ENCODE measurements at places on chromosomes 3 and 15.
A peak's percentile ranks its signal among the peaks of the same experiment; 100 is the strongest.

DNA sequence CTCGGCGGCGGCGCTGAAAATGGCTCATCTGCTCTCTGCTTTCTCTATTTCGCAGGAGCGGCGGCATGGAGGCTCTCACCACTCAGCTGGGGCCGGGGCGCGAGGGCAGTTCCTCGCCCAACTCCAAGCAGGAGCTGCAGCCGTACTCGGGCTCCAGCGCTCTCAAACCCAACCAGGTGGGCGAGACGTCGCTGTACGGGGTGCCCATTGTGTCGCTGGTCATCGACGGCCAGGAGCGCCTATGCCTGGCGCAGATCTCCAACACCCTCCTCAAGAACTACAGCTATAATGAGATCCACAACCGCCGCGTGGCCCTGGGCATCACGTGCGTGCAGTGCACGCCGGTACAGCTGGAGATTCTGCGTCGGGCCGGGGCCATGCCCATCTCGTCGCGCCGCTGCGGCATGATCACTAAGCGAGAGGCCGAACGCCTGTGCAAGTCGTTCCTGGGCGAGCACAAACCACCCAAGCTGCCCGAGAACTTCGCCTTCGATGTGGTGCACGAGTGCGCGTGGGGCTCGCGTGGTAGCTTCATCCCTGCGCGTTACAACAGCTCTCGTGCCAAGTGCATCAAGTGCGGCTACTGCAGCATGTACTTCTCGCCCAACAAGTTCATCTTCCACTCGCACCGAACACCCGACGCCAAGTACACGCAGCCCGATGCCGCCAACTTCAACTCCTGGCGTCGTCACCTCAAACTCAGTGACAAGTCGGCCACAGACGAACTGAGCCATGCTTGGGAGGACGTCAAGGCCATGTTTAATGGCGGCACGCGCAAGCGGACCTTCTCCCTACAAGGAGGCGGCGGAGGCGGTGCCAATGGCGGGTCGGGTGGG is 790 bp downstream of the SKOR1 start:
- peak; percentile 16 for DNase-seq

- no peak for DNase-seq
These were observed 6.9 kb upstream of the NCBP2 start for GRCh38 chr3:196949285-196949619.

DNA sequence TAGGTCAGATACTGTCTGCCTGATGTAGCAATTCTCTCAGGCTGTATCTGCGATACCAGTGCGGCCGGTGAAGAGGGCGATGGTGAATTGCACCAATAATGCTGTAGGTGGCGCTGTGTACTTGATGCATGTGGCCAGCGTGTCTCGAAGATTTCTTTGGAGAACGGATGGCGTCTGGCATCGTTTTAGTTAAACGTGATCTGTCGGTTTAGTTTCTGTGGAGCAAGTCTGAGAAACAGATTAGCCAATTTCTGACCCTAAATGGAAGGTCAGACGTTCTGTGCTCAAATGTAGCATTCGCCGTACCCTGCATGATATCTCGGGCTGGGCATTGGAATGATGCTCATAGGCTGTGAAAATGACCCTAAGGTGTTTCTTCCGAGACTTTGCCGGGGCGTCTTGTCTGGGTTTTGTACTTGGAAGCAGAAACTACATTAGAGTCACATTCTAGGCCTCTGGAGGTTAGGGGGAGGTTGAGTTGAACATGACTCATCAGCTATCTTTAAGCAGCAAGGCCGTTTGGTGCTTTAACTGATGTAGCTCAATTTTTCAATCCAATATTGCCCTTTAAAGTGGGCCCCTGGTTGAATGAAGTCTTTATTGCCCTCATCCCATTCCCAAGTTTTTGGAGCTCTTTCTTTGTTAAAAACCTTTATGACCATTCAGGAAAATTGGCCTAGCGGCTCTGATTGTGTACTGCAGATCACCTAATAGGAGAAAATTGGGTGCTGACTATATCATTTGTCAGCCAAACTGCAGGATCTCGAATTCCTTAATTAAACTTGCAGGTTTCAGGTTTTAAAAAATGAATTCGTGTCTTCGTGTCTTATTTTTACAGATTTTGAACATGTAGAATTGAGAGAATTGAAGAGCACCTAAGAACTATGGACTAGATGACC is 80.0 kb downstream of the SQOR start:
- peak; percentile 64 for DNase-seq

GRCh38 chr15:95254263-95254662 is 1022.9 kb downstream of the MCTP2 start:
- no peak for DNase-seq

GRCh38 chr3:159234306-159234705 is 432.5 kb downstream of the MFSD1 start:
- peak; percentile 21 for DNase-seq

DNA sequence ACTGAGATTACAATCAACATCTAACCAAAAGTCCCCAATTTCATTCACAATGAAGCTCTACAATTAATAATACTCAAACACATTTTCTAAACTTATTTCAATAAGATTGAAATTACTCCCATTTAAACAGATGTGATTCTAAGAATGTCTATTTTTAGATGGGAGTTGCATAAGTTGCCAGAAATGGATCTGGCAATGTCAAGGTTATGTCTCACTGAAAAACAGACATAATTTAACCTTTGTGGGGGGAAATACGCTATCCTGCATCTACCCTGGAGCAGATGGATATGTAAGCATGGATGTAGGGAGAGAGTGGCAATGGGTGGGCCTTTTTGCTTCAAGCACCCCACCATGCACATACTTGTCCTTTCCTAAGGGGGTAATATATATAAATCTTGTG is 6.7 kb upstream of the EIF1B start:
- DNase-seq: no peak

GRCh38 chr3:187360596-187360995 is 7.6 kb upstream of the RTP4 start:
- peak; percentile 85 for DNase-seq

DNA sequence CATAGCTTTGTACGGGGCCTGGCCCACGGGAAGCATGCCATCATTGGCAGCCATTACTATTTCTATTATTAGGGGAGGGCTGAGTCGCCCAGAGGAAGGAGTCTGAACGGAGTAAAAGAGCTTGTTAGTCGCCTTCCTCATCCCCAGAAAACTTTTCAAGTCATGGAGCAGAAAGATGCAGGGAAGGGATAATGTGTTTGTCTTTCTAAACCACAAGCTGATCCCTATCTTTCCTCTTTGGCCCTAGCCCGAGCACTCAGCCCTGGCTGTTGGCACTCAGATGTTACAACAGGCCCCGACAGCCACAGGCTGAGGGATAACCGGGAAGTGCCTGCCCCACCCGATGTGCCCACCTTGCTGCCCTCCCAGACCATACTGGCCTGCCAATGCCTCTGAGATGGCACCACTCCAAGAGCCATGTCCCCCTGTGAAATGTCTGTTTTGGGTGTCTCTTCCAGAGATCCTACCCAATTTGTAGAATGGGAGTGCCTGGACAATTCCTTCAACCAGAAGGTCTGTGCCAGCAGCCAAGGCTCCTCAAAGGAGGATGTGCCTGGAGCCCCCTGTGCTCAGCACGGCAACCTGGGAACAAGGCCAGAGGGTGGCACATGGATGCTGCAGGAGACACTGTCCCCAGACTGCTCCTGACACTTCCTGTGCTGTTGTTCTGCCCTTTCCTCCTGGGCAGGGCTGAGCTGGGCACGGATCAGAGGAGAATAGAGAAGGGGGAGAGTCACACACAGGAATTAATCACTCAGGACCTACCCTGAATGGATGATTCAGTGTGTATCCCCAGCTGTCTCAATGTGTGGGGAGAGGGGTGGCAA is 10.8 kb downstream of the PAK6 start:
- no peak for DNase-seq

GRCh38 chr15:90271459-90272166 is 6.1 kb downstream of the NGRN start:
- DNase-seq: no peak

- peak; percentile 83 for DNase-seq
These were observed at the start of gene TMC3 for GRCh38 chr15:81373775-81374395. Gene TMC3 (minus strand): TSS chr15:81374213. CDS start chr15:81374077, 136 bp downstream.

DNA sequence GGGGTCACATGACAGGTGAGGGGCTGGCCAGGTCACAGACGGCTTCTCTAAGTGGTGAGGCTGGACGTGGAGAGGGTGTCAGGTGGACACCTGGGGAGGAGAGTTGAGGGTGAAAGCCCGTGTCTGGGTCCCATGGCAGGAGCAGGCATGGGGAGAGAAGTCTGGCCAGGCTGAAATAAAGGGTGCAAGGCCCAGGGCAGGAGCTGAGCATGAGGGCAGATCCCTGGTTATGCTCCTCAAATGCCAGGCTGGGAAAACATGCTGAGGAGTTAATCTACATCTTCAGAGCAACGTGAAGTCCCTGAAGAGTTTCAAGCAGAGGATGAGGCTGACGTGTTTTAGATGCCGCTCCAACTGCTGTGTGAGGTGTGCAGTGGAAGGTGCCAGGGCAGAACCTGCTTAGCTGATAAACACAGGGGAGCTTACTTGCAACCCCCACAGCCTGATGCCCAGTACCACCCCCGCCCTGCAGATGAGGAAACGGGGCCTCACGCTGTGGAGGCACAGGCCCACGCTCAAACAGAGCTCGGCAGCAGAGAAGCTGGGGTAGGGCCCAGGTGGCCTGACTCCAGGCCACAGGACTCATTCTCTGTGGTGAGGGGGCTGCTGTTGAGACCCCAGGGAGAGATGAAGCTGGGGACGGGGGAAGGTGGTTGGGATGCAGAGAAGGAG is 40.5 kb downstream of the HCN4 start:
- DNase-seq: no peak

DNA sequence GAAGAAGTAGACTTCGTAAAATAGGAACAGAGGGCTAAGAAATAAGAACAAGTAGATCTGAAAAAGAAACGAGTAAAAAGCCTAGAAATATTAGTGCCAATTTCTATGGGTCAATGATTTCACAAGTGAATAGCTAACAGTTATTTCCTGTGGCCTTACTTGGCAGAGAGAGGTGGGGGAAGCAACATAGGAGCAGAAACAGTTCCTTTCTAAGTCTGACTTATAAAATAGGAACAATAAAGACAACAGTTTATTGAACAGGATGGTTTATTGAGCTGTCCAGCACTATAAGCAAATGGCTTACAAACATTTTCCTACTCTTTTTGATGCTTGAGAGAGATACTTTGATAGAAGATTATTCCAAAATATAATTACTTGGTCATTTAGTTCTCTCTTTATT is 37.9 kb downstream of the AGTR1 start:
- DNase-seq: peak; percentile 24

GRCh38 chr15:66939016-66939415 is 126.4 kb upstream of the SMAD3 start:
- no peak for DNase-seq

GRCh38 chr3:163474766-163475165 is 1603.5 kb downstream of the SI start:
- no peak for DNase-seq

DNA sequence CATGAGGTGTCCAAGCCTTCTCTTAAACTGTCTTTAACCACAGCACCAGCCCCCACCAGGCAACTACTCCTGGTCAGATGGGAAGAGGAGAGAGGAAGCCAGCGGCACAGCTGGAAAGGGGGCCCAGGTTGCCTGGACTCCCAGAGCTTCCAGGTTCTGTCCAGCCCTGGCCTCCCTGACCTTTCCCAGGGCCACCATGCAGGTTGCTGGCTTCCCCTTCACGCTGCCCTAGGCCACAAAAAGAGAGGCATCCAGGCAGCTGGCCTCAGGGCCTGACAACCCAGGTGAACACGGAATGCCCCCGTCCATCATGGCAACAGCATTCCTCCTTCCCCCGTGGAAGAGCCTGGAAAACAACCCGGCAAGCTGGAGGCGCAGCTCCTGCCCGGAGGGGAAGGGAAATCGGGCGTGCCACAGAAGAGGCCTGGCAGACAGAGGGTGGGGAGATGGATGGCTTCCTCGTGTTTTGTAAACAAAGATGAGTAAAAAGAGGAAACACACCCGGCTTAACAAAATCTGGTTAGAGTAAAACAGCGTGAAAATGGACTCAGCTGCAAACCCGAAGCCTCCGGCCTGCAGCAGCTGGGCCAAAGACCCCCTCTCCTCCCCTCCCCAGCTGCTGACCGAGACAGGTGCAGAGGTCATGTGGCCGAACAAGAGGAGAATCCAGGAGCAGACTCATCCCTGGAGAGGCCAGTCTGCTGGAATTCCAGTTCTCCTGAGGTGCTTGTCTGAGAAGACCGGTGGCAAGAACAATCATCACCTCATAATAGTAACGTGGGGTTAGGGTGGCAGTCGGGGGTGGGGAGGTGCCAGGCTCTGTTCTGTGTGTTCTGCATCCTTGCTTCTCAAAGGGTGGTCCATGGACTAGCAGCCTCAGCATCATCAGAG is 15.5 kb downstream of the BMF start:
- DNase-seq: no peak

GRCh38 chr3:126100634-126101301 is 16.8 kb upstream of the SLC41A3 start:
- peak; percentile 79 for DNase-seq

DNA sequence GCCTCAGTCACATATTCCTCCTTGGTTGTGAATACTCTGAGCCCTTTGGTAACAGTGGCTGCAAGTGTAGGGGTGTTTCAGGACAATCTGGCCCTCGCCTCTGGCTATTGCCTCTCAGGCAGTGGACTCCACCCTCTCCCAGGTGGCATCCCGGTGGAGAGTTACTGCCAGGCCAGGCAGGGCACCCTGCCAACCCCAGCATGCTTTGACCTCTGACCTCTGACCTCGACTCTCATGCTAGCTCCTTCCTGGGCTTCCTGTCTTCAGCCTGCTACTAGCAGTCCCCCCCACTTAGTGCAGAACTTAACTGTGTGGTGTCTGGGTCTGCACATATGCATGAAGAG is 5.5 kb downstream of the TM6SF1 start:
- no peak for DNase-seq

GRCh38 chr15:69305204-69305931 is 6.7 kb downstream of the PAQR5 start:
- DNase-seq: peak; percentile 60

DNA sequence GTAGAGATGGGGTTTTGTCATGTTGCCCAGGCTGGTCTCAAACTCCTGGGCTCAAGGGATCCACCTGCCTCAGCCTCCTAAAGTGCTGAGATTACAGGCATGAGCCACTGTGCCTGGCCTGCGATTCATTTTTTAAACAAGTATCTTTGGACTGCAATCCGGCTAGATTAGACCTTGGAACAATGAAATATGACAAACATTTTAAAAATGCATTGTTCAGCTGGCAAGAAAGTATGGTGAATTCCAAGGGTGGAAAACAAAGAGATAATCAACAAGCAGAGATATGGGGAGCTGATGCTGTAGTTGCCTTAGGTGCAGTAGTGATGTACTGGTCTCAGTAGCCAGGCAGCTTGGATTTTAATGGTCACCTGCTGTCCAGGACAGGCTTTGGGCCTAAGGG is 95.8 kb upstream of the GOLGA8J start:
- no peak for DNase-seq

GRCh38 chr3:56830884-56831283 is 29.1 kb upstream of the ARHGEF3 start:
- DNase-seq: no peak

DNA sequence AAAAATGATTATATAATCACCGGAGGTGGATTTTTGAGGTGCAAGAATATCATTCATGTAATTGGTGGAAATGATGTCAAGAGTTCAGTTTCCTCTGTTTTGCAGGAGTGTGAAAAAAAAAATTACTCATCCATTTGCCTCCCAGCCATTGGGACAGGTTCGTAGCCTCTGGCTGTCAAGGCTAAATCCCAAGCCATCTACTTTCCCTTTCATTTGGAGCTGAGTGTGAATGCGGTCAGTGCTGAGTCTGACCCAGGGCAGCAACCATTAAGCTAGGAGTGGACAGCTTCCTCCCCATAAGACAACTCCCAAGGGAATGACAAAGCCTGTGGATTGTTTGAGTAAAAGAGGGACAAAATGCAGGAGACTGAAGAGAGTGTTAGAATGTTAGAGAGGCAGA is 33.6 kb downstream of the PARP14 start:
- DNase-seq: no peak

GRCh38 chr3:196399485-196399945 is 32.7 kb downstream of the UBXN7 start:
- peak; percentile 62 for DNase-seq

- DNase-seq: peak; percentile 88
These were observed 617.4 kb downstream of the CADM2 start for GRCh38 chr3:85576091-85576690.
